ENCODE measurements at places on chromosomes 3 and 15. TPM values are rescaled to one million over a fixed set of nuclear protein-coding genes. Genes with fewer than 3 reads are reported as not detected.

GRCh38 chr3:49616061-49616460 is 58.1 kb upstream of the APEH start:
- no peaks in the 10 kb centered on the region for H3K27me3 ChIP-seq
- DNase-seq, result no peak
- H3K36me3 ChIP-seq, result no peaks in the 10 kb centered on the region
- H3K27ac ChIP-seq, result peak overlapping the region; percentile 86
- no peak overlapping the region for H3K4me3 ChIP-seq

- no peaks in the 10 kb centered on the region for H3K27me3 ChIP-seq
- H3K4me3 ChIP-seq, result no peak overlapping the region
- no peak for DNase-seq
- H3K4me1 ChIP-seq, result no peaks in the 10 kb centered on the region
Observed at GRCh38 chr15:25886498-25887140, 23.5 kb upstream of the ATP10A start.

GRCh38 chr3:127846576-127846975 is 24.3 kb upstream of the MGLL start:
- H3K36me3 ChIP-seq, result no peaks in the 10 kb centered on the region
- H3K27ac ChIP-seq, result no peak overlapping the region
- H3K27me3 ChIP-seq, result no peaks in the 10 kb centered on the region
- DNase-seq, result peak; percentile 58
- H3K4me1 ChIP-seq, result peaks cover 19% of the 10 kb centered on the region

DLL4 gene
- polyA plus RNA-seq, result 8.5 TPM

DNA sequence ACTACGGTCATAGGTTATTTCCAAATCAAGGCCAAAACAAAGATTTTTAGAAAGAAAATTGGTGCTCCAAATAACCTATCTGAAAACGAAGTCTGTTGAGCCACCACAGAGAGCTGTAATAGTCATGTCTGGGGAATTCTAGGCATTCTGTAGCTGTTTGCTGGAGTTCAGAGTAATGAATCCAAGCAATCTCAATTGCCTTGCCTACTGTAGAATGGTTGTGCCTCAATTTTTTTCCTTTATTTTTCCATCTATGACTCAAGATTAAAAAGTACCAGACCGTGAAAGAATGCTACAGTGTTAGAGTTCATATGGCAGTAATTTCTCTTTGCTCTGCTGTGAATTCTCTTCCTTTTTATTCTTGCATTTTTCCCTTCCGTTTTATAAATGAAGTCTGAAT is 1007.2 kb upstream of the ALCAM start:
- no peak overlapping the region for H3K4me3 ChIP-seq
- no peak for DNase-seq
- H3K27ac ChIP-seq, result peak overlapping the region; percentile 45
- no peaks in the 10 kb centered on the region for H3K27me3 ChIP-seq
- no peaks in the 10 kb centered on the region for H3K4me1 ChIP-seq

DNA sequence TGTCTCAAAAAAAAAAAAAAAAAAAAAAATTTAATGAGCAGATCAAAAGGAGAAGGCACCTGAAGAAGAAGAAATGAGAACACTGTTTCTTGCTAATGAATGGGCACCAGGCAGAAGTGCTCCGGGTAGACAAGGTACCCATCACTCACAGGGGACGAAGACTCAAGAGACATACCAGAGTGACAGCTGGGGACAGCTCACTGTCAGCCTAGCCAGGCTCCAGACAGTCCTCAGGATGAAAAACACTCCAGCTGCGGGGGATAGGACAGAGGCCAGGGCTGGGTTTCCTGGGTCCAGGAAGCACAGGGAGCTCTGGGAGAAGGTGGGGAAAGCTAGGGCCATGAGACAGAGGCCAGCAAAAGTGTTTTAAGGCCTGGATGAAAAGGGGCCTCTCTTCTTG is 48.5 kb upstream of the PARL start:
- H3K27ac ChIP-seq, result no peak overlapping the region
- peaks cover 55% of the 10 kb centered on the region for H3K36me3 ChIP-seq
- H3K27me3 ChIP-seq, result no peaks in the 10 kb centered on the region
- no peaks in the 10 kb centered on the region for H3K4me1 ChIP-seq

- no peaks in the 10 kb centered on the region for H3K27me3 ChIP-seq
- no peak overlapping the region for H3K27ac ChIP-seq
- H3K4me1 ChIP-seq, result peaks cover 3% of the 10 kb centered on the region
- no peak overlapping the region for H3K4me3 ChIP-seq
- DNase-seq, result no peak
- no peaks in the 10 kb centered on the region for H3K36me3 ChIP-seq
Observed at GRCh38 chr3:188108703-188109412, 45.1 kb upstream of the LPP start.

DNA sequence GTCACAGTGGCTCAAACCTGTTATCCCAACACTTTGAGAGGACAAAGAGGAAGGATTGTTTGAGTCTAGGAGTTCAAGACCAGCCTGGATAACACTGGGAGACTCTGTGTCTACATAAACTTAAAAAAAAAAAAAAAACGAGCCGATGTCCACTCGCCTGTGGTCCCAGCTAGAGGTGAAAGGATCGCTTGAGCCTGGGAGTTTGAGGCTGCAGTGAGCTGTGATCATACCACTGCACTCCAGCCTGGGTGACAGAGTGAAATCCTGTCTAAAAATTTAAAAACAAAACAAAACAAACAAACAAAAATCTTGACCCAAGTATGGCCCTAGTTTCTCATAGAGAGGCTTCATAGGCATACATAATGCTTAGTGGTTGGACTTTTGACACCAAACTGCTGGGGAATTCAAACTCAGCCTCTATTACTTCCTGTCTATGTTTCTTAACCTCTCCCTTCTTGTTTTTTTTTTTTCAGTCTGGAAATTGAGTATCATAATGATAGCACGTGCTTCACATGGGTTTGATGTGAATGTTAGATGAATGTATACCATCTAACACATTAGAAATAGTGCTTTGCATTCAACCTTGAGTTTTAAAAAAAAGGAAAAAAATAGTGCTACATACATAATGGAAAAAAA is 46.4 kb upstream of the CAPN7 start:
- no peak for DNase-seq
- H3K4me3 ChIP-seq, result no peak overlapping the region
- no peaks in the 10 kb centered on the region for H3K27me3 ChIP-seq
- H3K27ac ChIP-seq, result no peak overlapping the region

- no peaks in the 10 kb centered on the region for H3K27me3 ChIP-seq
- no peak for DNase-seq
- no peak overlapping the region for H3K27ac ChIP-seq
- H3K36me3 ChIP-seq, result no peaks in the 10 kb centered on the region
- no peak overlapping the region for H3K4me3 ChIP-seq
- peaks cover 4% of the 10 kb centered on the region for H3K4me1 ChIP-seq
Observed at GRCh38 chr3:137509354-137510045, 254.6 kb upstream of the SOX14 start.

GRCh38 chr3:46960081-46960701 is 16.4 kb downstream of the CCDC12 start:
- no peak overlapping the region for H3K4me3 ChIP-seq
- no peaks in the 10 kb centered on the region for H3K27me3 ChIP-seq
- peaks cover 3% of the 10 kb centered on the region for H3K36me3 ChIP-seq
- peak; percentile 75 for DNase-seq

- peak overlapping the region; percentile 93 for H3K27ac ChIP-seq
- H3K27me3 ChIP-seq, result no peaks in the 10 kb centered on the region
- no peak overlapping the region for H3K4me3 ChIP-seq
- H3K36me3 ChIP-seq, result peaks cover 3% of the 10 kb centered on the region
- peaks cover 23% of the 10 kb centered on the region for H3K4me1 ChIP-seq
Observed at GRCh38 chr3:15310491-15311370, 21.7 kb downstream of the SH3BP5 start.

- DNase-seq, result no peak
- H3K4me3 ChIP-seq, result no peak overlapping the region
- H3K36me3 ChIP-seq, result no peaks in the 10 kb centered on the region
- H3K27ac ChIP-seq, result no peak overlapping the region
- H3K27me3 ChIP-seq, result no peaks in the 10 kb centered on the region
Observed at GRCh38 chr3:108106449-108106848, 15.6 kb upstream of the CD47 start.

ARL14 gene
- not detected for polyA plus RNA-seq

THRB gene
- polyA plus RNA-seq, result 4.8 TPM
